ENCODE measurements at places on chromosomes 4 and X.
A peak's percentile ranks its signal among the peaks of the same experiment; 100 is the strongest.

- no peak for DNase-seq
These were observed 597.5 kb upstream of the PCDH7 start for GRCh38 chr4:30122711-30123110.

DNA sequence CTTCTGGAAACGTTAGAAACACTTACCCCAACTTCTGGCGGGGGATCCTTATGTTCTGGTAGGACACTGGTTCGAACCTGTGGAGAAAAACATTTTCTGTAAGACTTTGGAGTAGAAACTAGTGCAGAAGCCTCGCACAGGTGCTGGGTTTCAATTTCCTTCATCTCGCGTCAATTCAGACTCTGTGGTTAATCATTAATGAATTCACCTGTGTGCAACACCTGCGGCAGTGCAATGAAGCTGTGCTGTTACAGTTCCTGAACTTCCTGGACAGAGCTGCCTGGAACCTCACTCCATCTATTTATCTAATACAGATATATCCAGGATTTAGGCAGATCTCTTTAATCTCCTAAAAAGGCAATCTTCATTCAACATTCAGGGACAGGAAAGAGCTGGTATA, 531.4 kb downstream of the INPP4B start:
- no peak for DNase-seq

GRCh38 chrX:142036116-142036515, 132.4 kb downstream of the MAGEC1 start:
- DNase-seq: no peak

- peak; percentile 11 for DNase-seq
These were observed 96.4 kb downstream of the EMCN start for GRCh38 chr4:100421361-100421978.

DNA sequence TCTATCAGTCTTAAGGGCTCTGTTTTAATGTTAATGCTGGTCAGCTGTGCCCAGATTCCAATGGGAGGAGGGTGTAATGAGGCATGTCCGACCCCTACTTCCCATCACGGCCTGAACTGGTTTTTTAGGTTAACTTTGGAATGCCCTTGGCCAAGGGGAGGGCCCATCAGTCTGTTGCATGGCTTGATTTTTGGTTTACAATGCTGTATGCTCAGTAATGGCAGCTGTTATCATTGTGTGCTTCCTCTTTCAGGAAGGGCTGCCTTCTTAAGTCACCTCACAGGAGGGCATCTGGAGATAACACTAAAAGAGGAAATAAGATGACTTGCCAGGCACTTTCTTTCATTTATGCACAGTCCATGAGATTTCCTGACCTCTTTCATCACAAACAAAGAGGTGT, 36.3 kb downstream of the ATXN3L start:
- DNase-seq: peak; percentile 26

Data from cardiac muscle cell (in vitro differentiated cells and primary cell).